Posterior cingulate gyrus (tissue), 11 donors: ENCODE measurements at places on chromosomes 2 and 18.

DNA sequence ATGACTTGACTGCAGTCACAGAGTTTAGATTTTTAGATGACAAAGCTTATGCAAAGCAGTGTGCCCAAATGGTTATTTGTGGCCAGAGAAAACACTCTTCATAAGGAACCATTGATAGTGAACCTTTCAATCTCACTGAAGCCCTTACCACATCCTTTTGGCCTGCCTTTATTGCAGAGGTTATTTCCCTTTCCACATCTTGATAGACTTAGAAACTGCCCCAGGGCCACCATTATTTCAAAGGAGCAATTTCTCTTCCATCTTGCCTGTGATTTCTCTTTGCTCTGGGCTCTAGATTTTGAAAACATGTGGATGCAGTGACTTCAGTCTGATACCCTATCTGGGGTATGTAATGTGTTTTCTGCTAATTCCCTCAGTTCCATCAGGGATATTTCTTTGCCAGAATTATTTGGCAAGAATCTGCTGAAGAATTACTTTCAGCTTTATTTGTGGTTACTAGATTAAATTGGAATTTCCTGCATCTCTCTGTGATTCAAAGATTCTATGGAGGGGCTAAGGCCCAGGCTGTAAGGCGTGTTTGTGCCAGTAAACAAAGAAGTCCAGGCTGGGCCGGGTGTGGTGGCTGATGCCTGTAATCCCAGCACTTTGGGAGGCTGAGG, 51.0 kb downstream of the MOGAT1 start:
- DNase-seq: no peak

DNA sequence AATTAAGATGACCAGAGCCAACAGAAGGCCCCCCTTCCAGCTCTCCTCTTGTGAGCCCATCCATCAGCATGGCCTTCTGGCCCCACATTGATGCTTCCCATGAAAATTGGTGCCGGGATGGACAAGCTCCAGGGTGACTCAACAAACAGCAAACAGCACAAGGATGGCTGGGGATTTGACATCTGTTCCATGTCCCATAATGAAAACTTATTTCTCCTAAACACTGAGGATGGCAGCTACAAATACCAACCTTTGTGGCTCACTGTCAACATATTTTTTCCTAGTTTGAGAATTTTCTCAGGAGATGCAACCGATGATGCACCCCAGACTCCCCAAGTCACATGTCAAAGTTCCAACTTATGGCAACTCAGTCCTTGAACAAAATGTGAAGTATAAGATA, 169.6 kb upstream of the SIX2 start:
- no peak for DNase-seq

GRCh38 chr18:64966667-64967066, 784.1 kb upstream of the CDH7 start:
- DNase-seq: no peak

- peak; percentile 61 for DNase-seq
Observed at GRCh38 chr18:34592961-34593382, 117.1 kb upstream of the DTNA start.

GRCh38 chr2:19246496-19246895, 111.9 kb downstream of the OSR1 start:
- no peak for DNase-seq
